CD4-positive, alpha-beta T cell (primary cell): ENCODE measurements at places on chromosomes 13 and 19.

DNA sequence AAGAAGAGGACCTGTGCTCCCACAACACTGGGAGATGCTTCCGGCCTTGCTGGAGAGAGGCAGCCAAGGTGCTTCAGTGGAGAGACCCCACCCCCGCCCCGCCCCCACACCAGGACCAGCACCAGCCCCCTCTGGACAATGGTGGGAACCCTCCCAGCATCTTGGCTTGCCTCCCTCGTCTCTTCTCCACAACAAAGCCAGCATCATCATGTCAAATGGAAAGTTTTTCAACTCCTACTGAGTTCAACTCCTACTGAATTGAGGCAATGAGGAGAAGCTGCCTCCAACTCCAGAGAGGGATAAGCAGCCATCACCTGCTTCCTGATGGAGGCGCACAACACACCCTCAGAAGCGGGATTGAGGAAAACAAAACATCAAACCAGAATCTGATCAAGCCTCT lies 12.8 kb downstream of the DEDD2 start:
- H3K4me1 ChIP-seq: peaks cover 96% of the 10 kb centered on the region
- no peak overlapping the region for H3K4me3 ChIP-seq
- peaks cover 87% of the 10 kb centered on the region for H3K36me3 ChIP-seq
- H3K27ac ChIP-seq: no peak overlapping the region
- DNase-seq: no peak

- no peaks in the 10 kb centered on the region for H3K27me3 ChIP-seq
- no peaks in the 10 kb centered on the region for H3K36me3 ChIP-seq
- H3K4me3 ChIP-seq: no peak overlapping the region
Observed at GRCh38 chr13:31166591-31166990, 4.9 kb upstream of the HSPH1 start.

GRCh38 chr19:3589439-3589838 lies 4.2 kb downstream of the GIPC3 start:
- peaks cover 11% of the 10 kb centered on the region for H3K4me1 ChIP-seq
- DNase-seq: no peak
- no peaks in the 10 kb centered on the region for H3K36me3 ChIP-seq
- no peak overlapping the region for H3K27ac ChIP-seq
- no peaks in the 10 kb centered on the region for H3K27me3 ChIP-seq

GRCh38 chr13:96089139-96089538 lies 768 bp upstream of the HS6ST3 start:
- H3K27me3 ChIP-seq: peaks cover 23% of the 10 kb centered on the region
- H3K36me3 ChIP-seq: no peaks in the 10 kb centered on the region
- no peaks in the 10 kb centered on the region for H3K4me1 ChIP-seq

DNA sequence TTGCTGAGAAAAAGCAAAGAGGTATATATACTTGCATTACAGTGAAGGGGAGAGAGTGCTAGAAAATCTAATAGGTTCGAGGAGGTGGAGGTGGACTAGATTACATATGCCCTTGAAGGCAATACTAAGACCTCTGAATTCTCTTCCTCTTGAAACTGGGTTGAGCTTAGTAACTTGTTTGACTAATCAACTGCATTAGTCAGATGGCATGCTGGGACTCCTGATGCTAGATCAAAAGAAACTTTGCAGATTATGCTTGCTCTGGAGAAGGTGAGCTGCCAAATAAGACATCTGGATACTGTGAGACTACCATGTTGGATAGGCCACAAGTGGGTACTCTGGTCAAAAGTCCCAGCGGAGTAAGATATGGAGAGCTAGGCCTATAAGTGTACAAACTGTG lies 331.3 kb downstream of the KLF5 start:
- H3K27me3 ChIP-seq: no peaks in the 10 kb centered on the region
- H3K27ac ChIP-seq: no peak overlapping the region
- no peak overlapping the region for H3K4me3 ChIP-seq
- H3K36me3 ChIP-seq: no peaks in the 10 kb centered on the region
- no peak for DNase-seq

DNA sequence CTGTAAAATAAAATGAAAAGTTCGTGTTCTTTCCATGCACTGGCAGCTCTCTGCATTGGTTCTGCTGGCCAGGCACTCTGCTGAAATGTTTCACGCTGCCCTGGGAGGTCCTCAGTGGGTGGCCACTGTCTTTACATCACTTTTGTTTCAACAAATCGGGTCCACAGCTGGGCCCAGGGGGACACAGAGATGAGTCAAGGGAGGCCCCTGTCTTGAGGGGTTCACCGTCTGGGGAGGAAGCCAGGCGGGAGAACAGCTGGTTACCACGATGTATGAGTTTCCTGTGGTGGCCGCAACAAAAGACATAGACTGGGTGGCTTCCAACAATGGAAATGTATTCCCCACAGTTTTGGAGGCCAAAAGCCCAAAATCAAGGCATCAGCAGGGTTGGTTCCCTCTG lies 5.1 kb upstream of the KLF2 start:
- no peak overlapping the region for H3K27ac ChIP-seq
- H3K27me3 ChIP-seq: no peaks in the 10 kb centered on the region
- peaks cover 34% of the 10 kb centered on the region for H3K4me1 ChIP-seq
- H3K4me3 ChIP-seq: no peak overlapping the region
- no peaks in the 10 kb centered on the region for H3K36me3 ChIP-seq

DNA sequence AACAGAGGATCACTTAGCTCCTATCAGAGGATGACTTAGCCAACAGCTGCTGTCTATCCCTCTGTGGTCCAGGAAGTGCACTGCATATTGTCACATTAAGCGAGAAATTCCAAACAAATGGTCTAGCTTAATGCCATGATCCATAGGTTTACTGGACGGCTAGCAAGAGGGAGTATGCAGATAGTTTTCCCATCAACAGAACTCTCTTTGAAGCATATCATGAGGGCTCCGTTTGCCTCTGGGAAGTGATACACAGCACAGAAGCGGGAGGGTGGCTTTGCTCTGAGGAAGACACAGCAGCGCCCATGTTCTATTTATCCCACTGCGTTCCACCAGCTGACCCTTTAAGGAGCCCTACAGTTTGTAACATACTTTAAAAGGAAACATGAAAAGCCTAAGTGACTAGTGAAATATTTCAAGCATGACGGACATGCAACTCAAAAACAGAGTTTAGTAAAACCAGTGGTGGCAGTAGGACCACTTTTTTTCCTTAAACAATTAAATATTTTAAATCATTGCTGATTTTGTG lies 52.7 kb downstream of the COL4A1 start:
- no peaks in the 10 kb centered on the region for H3K4me1 ChIP-seq
- H3K27me3 ChIP-seq: no peaks in the 10 kb centered on the region
- DNase-seq: no peak

- no peaks in the 10 kb centered on the region for H3K4me1 ChIP-seq
- no peak for DNase-seq
- H3K4me3 ChIP-seq: no peak overlapping the region
- no peaks in the 10 kb centered on the region for H3K36me3 ChIP-seq
- H3K27ac ChIP-seq: no peak overlapping the region
Observed at GRCh38 chr13:29457299-29457698, 138.2 kb downstream of the SLC7A1 start.

DNA sequence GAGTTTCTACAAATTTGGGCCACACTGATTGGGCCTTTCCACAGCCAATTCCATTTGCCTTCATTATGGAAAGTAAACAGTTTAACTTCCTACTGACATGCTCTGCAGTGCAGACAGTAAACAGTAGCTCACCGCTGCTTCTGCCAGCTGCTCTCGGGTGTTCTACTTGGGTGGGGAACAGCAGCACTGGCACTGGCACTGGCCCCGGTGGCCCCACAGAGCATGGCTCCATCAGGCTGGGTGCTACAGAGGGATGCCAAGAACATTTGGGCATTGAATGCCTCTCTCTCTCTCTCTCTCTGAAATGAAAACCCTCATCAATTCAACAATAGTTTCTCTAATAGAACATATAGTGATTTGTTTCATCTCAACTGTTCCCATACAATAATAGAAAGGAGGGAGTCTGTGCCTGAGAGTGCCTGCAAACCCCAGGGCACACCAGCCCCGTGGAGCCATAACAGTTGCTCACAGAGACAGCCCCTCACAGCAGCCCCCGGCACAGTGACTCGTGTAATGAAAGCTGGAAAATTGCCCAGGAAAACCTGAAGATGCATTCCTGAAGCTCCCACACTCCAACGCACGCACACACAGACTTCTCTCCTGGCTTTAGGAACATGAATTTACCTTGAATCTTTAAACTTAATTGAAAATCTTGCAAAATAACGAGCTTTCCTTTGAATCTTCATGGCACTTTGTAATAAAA lies 38.2 kb upstream of the GJB6 start:
- no peaks in the 10 kb centered on the region for H3K4me1 ChIP-seq
- no peaks in the 10 kb centered on the region for H3K27me3 ChIP-seq
- no peak overlapping the region for H3K27ac ChIP-seq
- H3K4me3 ChIP-seq: no peak overlapping the region
- no peak for DNase-seq
- H3K36me3 ChIP-seq: no peaks in the 10 kb centered on the region

DNA sequence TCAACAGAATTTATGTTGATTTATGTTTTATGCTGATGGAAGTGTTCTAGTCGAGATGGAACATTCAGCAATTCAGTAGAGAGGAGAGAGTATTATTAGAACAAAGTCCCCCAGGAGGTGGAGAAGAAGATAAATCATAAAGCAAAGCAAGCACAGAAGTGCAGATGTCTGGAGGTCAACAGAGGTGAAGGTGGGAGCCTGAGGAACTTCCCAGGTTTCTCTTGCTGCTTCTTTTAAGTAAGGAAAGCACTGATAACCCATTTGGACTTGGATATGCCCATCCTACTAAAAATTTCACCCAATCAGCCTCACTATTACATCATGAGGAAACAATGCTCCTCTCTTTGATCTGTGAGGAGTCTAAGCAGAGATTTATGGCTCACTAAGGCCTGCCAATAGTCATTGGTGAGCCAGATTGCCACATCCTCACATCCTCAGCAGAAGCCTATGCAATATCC lies 98.8 kb downstream of the EPSTI1 start:
- no peak for DNase-seq
- H3K4me3 ChIP-seq: no peak overlapping the region
- H3K27ac ChIP-seq: no peak overlapping the region
- peaks cover 39% of the 10 kb centered on the region for H3K36me3 ChIP-seq

DNA sequence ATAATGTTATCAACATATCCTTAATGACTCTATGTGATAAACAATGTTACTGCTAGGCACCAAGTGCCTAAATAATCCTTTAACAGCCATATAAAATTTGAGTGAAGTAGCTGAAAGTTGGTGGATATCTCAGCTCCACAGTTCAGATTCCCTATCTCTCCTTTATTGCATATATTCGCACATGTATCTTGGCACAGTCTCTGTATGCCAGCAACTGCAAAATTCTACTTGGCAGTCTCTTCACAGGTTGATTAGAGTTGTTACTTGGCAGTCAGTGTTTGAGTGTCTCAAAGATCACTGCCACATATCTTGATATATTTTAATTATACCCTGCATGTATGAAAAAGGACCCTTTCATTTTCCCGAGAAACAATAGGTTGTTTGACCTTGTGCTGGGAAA lies 879.3 kb downstream of the OLFM4 start:
- DNase-seq: no peak
- H3K36me3 ChIP-seq: no peaks in the 10 kb centered on the region
- H3K4me1 ChIP-seq: no peaks in the 10 kb centered on the region
- no peak overlapping the region for H3K4me3 ChIP-seq

GRCh38 chr19:50418176-50419021 lies at the start of gene SPIB:
Gene SPIB, plus strand, starts transcription at chr19:50418938. Its CDS starts 25 bp downstream, at chr19:50418963.
- peaks cover 10% of the 10 kb centered on the region for H3K4me1 ChIP-seq
- H3K36me3 ChIP-seq: no peaks in the 10 kb centered on the region
- H3K27me3 ChIP-seq: peaks cover 19% of the 10 kb centered on the region

- no peaks in the 10 kb centered on the region for H3K27me3 ChIP-seq
- peaks cover 64% of the 10 kb centered on the region for H3K4me1 ChIP-seq
- DNase-seq: peak; percentile 37
- H3K4me3 ChIP-seq: no peak overlapping the region
Observed at GRCh38 chr13:99320693-99321481, 13.7 kb upstream of the GPR183 start.

DNA sequence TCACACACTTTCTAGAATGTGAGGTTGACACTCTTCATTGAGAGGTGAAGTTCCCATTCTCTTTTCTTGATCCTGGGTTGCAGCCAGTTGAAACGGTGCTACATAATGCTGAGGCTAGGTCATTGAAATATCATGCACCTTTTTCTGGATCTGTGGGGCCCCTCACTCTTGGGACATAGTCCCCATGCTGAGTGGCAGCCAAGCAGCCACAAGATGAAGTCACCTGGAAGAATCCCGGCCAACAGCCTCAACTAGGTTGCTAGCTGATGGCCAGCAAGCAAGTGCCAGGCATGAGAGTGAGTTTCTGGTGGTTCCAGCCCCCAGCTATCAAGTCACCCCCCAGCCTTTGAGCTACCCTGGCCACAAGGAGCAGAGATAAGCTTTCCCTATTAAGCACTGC lies 148.5 kb upstream of the TSHZ3 start:
- H3K4me1 ChIP-seq: no peaks in the 10 kb centered on the region
- H3K4me3 ChIP-seq: no peak overlapping the region
- DNase-seq: no peak
- H3K27me3 ChIP-seq: no peaks in the 10 kb centered on the region
- H3K27ac ChIP-seq: no peak overlapping the region
- H3K36me3 ChIP-seq: no peaks in the 10 kb centered on the region

GRCh38 chr13:46339035-46339666 lies 47.9 kb downstream of the RUBCNL start:
- DNase-seq: no peak
- peaks cover 15% of the 10 kb centered on the region for H3K4me1 ChIP-seq
- no peak overlapping the region for H3K4me3 ChIP-seq
- no peak overlapping the region for H3K27ac ChIP-seq

DNA sequence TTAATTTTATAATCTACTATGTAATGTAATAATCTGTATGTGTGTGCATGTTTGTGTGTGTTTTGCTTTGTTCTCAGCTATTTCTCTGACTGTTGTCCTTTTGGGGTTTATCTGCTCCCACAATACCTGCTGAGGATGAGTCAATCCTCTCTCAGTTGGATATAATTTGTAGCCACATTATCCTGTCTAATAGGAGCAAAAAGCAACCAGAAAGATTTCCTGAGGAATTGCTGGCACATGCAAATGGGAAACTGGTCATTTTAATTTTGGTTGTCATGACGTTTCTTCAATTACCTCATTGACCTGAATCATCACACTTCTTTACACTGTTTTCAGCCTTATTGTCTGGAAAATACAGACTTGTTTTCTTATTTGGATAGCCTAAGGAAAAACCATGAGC lies 488.4 kb downstream of the KLF5 start:
- H3K4me1 ChIP-seq: no peaks in the 10 kb centered on the region
- H3K36me3 ChIP-seq: no peaks in the 10 kb centered on the region
- no peak for DNase-seq
- H3K27me3 ChIP-seq: no peaks in the 10 kb centered on the region
- H3K4me3 ChIP-seq: no peak overlapping the region

- H3K27me3 ChIP-seq: no peaks in the 10 kb centered on the region
- peaks cover 11% of the 10 kb centered on the region for H3K4me1 ChIP-seq
- no peak overlapping the region for H3K4me3 ChIP-seq
- no peak for DNase-seq
- peaks cover 51% of the 10 kb centered on the region for H3K36me3 ChIP-seq
Observed at GRCh38 chr19:12623361-12624031, 12.8 kb downstream of the ZNF791 start.

GRCh38 chr13:64239372-64239771 lies 2823.7 kb upstream of the PCDH20 start:
- no peak overlapping the region for H3K4me3 ChIP-seq
- H3K4me1 ChIP-seq: no peaks in the 10 kb centered on the region
- H3K27ac ChIP-seq: no peak overlapping the region
- DNase-seq: no peak
